ENCODE measurements at places on chromosomes 2 and 18.

- no peak for DNase-seq
Measured at GRCh38 chr2:102661846-102662245, 42.5 kb downstream of the SLC9A2 start.

DNA sequence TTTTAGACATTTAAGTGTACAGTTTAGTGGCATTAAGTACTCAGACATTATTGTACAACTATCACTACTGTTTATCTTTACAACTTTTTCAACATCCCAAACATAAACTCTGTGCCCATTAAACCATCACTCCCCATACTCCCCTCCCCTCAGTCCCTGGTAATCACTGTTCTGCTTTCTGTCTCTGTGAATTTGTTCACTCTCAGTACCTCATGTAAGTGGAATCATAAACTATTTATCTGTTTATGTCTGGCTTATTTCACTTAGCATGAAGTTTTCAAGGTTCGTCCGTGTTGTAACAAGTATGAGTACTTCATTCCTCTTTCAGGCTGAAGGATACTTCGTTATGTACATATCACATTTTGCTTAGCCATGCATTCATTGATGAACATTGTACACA is 9.8 kb upstream of the RUFY4 start:
- DNase-seq: no peak

DNA sequence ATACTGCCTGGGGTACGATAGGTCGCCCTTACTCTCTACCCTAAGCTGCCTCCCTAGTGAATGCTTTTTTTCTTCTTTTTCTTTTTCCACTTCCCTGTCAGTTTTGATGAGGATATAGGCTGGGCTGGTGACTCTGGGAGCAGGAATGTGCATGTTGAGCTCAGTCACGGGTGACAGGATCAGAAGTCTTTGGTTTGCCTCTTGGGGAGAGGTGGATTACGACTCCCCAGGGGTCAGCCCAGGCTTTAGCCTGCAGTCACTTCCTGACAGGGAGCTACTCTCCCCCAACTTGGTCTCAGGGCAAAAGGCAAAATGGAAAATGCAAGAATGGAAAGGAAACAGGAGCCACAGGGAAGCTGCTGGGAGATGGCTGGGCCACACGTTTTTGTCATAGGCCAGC is 57.3 kb downstream of the THNSL2 start:
- DNase-seq: no peak

GRCh38 chr18:60372132-60372531 is 443 bp downstream of the MC4R start:
- no peak for DNase-seq

GRCh38 chr2:20371323-20372025 is 20.8 kb upstream of the PUM2 start:
- DNase-seq: no peak

DNA sequence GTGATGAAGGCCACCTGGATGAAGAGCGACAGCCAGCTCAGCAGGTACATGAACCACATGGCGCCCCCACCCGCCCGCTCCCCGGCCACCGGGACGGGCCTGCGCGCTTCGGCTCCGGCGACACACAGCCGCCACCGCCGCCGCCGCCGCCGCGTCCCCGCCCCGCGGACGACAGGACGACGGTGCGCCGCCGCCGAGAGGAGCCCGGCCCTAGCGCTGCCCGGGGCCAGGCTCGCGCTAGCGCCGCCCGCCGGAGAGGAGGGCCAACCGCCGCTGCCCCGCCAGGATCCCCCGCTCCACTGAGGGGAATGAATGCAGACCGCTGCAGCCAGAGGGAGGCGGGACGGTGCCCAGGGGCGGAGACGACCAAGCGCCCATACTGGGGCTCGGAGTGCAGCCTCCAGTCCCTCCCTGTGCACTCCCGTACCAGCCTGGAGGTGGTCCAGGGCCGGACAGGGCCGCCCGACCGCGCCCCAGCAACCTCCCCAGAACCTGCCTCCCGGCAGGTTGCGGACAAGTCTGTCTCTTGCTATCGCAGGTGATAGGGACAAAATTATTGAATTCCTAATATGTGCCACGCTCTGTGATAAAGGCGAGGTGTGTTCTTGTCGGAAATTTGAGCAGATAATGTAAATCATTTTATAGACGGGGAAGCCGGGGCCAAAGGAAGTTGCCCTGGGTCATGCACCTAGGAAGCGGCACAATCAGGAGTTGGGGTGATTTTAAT is at the start of gene TEX261:
Gene TEX261 (minus strand): TSS at position 175 of the 727 bp plus-strand sequence. CDS start 116 bp downstream, at position 59.
- DNase-seq: peak; percentile 85

- peak; percentile 52 for DNase-seq
Measured at GRCh38 chr2:218876562-218877219, 4.0 kb upstream of the WNT10A start.

DNA sequence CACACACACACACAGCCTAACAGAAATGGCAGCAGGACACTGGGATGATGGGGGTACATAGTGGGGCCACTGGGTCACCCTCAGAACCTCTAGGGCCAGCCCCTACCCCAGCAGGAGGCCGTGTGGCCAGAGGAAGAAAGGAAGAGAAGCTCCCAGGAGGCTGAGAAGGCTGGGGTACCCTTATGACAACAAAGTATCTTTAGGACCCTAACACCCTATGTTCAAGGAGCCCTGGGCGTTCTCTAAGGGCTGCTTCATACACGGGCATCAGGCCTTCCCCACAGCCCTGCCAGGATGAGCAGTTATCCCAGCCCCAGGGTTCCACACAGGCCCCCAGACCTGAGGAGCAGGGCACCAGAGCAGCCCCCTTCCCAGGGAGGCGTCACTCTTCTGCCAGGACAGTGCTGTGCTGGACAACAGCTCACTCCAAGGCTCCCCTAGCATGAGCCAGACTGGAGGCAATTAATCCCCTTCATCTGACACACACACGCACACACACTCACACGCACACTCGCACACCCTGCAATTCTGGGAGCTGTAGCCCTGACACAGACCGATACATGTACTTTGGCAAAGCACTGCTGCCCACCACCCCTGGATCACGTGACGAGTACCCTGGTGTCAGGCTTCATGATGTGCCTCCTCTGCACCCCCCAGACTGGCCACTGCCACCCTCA is 163.6 kb downstream of the TNS1 start:
- no peak for DNase-seq

GRCh38 chr2:116211719-116212118 is 1602.8 kb upstream of the DDX18 start:
- DNase-seq: no peak

DNA sequence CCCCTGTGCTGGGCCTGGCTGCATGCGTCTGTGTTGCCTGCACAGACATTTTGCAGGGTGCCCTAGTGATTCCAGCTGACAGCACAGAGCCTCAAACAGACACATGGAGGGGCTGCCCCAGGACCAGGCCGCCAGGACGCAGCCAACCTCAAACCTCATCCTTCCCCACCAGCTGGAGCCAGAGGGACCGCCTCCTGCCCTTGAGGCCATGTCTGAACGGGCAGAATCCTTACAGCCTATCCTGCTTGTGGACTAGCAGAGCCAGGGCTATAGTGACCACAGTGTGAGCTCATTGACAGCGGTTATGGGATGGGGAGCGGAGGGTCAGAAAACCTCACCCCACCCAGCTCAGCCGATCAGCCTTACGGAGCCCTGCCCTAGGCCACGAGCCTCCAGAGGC is 22.4 kb downstream of the ODC1 start:
- DNase-seq: no peak

DNA sequence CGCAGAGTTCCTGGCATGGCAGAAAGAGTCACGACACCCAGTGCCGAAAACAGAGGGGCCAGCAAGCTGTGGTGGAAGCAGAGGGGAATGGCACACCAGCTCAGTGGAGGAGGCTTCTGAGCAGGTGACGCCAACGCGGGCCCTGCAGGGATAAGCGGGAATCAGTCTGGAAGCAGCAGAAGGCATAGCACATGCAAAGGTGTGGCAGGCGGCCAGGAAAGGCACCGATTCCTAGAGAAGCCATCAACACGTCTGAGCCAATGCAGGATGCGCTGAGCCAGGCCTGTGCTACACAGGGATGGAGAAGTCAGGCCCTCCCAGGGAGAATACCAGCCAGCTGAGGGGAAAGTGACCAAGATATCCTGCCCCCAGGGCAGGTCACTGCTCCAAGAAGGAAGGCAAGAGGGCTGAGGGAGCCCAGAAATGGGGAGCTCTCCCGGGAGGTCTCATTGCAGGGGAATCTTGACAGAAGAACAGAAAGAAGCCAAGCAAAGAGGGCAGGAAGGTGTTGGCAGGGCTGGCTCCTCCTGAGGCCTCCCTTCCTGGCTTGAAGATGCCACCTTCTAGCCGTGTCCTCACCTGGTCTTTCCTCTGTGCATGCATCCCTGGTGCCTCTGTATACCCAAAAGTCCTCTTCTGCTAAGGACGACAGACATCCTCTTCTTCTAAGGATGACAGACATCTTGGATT is 16.3 kb downstream of the TEX51 start:
- DNase-seq: no peak

GRCh38 chr2:162073888-162074631 is at the start of gene DPP4:
Gene DPP4, minus strand, starts transcription at chr2:162074215. Its CDS starts 234 bp downstream, at chr2:162073981.
- no peak for DNase-seq

GRCh38 chr2:12543978-12544558 is 172.7 kb upstream of the TRIB2 start:
- no peak for DNase-seq

DNA sequence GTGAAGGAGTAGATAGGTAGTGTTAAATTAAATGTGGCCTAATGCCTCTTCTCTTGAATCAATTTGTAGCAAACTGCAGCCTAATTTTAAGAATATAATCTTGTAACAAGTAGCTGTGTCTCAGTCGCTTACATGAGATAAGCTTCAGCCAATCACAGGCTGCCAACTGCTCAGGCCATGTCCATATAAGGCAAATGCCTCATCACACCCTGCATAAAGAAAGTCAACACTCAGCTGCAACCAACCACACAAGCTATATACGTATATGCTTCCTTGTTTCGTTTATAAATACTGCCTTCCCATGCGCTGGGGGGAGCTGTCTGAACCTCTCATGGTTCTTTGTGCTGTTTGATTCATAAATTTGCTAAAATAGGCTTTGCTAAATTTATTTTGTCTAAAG is 476.3 kb downstream of the TRIB2 start:
- DNase-seq: no peak

- no peak for DNase-seq
Measured at GRCh38 chr2:30800159-30800558, 7.1 kb downstream of the CAPN13 start.

DNA sequence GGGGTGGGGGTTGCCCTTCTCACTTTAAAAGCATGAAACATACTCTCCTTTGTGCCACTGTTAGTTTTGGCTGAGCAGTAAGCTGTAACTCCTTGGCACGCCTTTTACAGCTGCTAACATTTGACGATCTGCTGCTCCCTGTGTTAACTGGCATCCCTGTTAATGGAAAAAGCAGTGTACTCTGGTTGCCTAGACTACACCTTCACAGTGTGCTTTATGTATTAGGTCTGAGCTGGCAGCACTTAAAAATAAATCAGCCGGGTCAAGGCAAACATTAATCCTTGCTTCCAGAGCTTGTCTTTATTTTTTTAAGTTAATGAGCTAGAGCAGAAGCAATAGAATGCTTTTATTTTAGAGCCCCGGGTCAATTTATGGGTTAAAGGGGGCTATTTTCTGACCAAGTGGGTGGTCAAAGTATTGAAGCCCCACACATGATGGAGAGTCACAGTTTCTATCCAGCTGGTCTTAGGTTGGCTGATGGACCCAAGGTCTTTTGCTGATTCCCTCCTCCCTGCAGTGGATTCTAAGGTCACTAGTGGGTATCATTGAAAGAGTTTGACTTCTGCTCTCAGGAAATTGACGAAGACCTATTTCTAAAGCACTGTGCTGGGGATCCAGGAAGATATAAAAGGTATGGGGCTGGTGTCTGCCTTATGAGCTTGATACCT is 54.5 kb downstream of the CFAP221 start:
- DNase-seq: no peak

DNA sequence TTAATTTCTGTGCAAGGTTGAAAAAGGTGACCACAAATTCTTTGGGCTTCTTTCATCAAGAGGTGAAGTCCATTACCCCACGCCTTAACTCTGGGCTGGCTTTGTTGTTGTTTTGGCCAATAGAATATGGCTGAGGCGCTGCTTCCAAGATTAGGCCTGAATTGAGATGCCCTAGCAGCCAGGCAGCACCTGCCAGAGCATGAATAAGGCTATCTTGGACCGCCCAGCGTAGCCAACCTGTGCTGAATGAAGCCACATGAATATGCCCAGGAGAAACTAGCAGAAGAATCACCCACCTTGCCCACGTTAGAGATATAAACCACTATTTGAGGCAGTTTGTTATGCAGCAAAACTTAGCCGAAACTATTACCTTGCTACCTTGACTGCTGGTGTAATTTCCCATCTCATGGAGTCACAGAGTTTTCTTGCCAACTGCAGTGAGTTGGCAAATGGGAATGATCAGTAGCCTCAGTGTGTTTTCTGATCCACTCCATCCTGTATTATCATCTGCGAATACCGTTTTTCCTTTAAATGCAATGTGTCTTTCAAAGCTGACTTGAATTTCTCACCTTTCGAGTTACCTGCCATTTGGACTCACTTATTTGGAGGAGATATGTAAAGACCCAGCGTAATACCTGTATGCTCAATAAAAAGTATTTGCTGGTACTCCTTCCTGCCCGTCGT is 679 bp downstream of the TSGA10 start:
- no peak for DNase-seq

DNA sequence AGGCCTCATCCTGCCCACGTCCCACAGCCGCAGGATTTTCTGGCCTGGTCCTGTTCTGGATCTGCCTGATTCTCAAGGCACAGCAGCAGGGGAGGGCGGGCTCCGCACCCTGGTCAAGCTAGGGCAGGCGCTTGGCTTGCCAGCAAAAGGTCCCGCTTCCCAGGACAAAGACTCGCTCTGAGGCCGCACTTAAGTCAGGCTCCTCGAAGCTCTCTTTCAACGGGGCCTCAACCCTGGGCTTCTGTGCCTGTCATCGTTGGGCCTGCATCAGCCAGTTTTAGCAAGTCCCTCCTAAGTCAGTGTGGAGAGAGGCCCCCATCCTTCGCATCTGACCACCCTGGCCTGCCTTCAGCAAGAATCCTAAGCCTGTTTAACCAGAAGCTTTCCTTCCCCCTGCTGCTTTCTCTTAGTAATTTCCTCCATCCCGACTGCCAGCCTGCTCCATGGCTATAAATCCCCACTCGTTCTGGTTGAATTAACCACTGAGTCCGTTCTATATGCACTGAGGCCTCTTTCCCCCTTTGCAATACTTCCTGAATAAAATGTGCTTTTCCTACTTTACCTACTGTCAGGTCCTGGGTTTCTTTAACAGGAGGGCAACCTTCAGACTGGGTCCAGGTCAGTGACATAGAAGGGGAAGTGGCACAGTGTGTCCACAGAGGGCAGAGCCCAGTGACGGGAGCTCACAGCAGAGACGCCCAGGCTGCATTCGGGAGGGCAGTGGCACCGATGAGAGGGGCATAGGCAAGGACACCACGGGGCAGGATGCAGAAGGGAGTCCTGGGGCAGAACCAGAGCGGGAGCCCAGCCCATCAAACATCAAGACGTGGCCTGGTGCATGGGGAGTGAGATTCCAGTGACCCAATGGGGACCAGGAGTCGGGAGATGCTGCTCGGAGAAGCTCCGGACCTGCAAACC is 62.7 kb downstream of the SP110 start:
- no peak for DNase-seq

DNA sequence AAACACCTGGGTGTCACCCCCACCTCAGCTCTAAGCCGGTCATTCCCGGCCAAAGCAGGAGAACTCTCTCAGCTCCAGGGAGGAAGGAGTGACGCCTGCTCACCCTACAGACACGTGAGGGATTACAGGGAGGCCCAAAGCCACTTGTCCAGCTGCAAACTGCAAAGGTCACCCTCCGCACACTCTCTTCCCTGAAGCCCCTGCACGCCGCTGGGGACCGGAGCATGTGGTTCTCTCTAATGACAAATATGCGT is 108.0 kb upstream of the ID2 start:
- DNase-seq: no peak

- no peak for DNase-seq
Measured at GRCh38 chr2:185835974-185836373, 97.4 kb downstream of the FSIP2 start.

GRCh38 chr2:878245-878930 is 72.3 kb upstream of the SNTG2 start:
- no peak for DNase-seq

All from head of caudate nucleus (tissue), 42 donors.